CD8-positive, alpha-beta T cell (primary cell): ENCODE measurements at places on chromosomes 2 and 18. TPM values are rescaled to one million over a fixed set of nuclear protein-coding genes. Genes with fewer than 3 reads are reported as not detected.

The CCDC138 gene
- total RNA-seq: 5.9 TPM

The RNF138 gene
- total RNA-seq: 198 TPM

The PAIP2B gene
- total RNA-seq: 1.8 TPM

The ALPP gene
- not detected for total RNA-seq

The HOXD1 gene
- not detected for total RNA-seq

The ASB18 gene
- not detected for total RNA-seq

The ANKRD30BL gene
- total RNA-seq: not detected

The TXNDC2 gene
- not detected for total RNA-seq

The GPR35 gene
- total RNA-seq: 17.5 TPM

The ESCO1 gene
- 38.8 TPM for total RNA-seq

The SNX17 gene
- total RNA-seq: 64.8 TPM

The FKBP1B gene
- total RNA-seq: 0.28 TPM

The DNER gene
- not detected for total RNA-seq

The RBMS1 gene
- 69.3 TPM for total RNA-seq

The UGT1A4 gene
- total RNA-seq: not detected

The SLC19A3 gene
- not detected for total RNA-seq

The EPHA4 gene
- total RNA-seq: 65.5 TPM

The LYG2 gene
- not detected for total RNA-seq

The UPP2 gene
- not detected for total RNA-seq

The FOXI3 gene
- not detected for total RNA-seq

The OSGEPL1 gene
- 3.9 TPM for total RNA-seq

The ACVR1C gene
- total RNA-seq: 2.3 TPM

The SERPINB13 gene
- not detected for total RNA-seq

The ERICH2 gene
- total RNA-seq: not detected

The CPO gene
- not detected for total RNA-seq

The NAB1 gene
- total RNA-seq: 19.0 TPM

The C2orf49 gene
- total RNA-seq: 28.9 TPM

The SERPINB8 gene
- 15.7 TPM for total RNA-seq

The NR4A2 gene
- total RNA-seq: 796 TPM

The PROC gene
- not detected for total RNA-seq

The RAD51AP2 gene
- not detected for total RNA-seq

The PEX13 gene
- 13.7 TPM for total RNA-seq

The FLACC1 gene
- 2.4 TPM for total RNA-seq

The ABCG5 gene
- not detected for total RNA-seq

The ATOH8 gene
- total RNA-seq: 0.39 TPM

The CDKL4 gene
- total RNA-seq: not detected

The PARD3B gene
- total RNA-seq: 0.92 TPM

The FAM110C gene
- 0.41 TPM for total RNA-seq

The CDH19 gene
- not detected for total RNA-seq

The CLHC1 gene
- total RNA-seq: 2.3 TPM

The CROCC2 gene
- total RNA-seq: not detected

The INHBB gene
- not detected for total RNA-seq
